Activated T-helper 17 cell treated with anti-CD3 and anti-CD28 coated beads, Interleukin-2, amount 50 U/mL, for 72 hours (primary cell): ENCODE measurements at places on chromosomes 12 and 14. TPM values are rescaled to one million over a fixed set of nuclear protein-coding genes. Genes with fewer than 3 reads are reported as not detected.

Gene MRPL51
- 262 TPM for total RNA-seq

GRCh38 chr12:7134396-7135166, 4.4 kb downstream of the CLSTN3 start:
- ATAC-seq, result no peak

GRCh38 chr12:77549383-77550128, 281.1 kb upstream of the NAV3 start:
- no peak for ATAC-seq

GRCh38 chr12:55716582-55716957, 724 bp downstream of the BLOC1S1 start:
- ATAC-seq, result no peak

GRCh38 chr12:133058203-133059113, 21.1 kb downstream of the ZNF84 start:
- no peak for ATAC-seq

DNA sequence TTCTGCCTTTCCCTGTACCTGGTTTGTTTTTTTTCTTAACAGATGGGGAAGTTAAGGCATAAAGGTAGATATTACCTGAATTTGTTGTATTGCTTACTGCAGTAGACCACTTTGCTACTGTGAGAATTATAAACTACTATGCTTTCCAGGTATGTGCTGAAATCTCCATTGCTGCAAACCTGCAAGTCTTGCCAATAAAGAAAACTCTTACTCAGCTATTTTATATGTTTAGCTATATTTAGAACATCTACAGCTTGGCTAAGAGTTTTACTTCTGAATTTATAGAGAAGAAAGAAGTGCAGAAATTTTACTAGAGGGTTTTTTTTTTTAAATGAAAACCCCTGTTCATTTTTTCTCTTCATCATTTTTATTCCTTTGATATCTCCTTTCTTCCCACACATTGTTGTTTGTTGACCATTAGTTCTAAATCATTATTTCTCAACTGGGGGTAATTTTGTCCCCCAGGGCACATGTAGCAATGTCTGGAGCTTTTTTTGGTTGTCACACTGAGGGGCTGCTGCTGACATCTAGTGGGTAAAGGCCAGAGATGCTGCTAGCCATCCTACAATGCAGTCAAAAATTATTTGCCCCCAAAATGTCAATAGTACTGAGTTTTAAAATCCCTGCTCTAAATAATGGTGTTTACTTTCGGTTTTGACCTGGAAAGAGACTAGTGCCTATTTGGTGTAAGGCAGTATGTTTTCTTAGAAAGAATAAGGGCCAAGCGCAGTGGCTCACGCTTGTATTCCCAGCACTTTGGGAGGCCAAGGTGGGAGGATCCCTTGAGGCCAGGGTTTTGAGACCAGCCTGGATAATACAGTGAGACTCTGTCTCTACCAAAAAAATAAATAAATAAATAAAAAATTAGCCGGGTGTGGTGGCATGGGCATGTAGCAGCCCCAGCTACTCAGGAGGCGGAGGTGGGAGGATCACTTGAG, 48.6 kb downstream of the PCNX1 start:
- no peak for ATAC-seq

- no peak for ATAC-seq
Observed at GRCh38 chr14:56199095-56199981, 81.1 kb downstream of the PELI2 start.

- no peak for ATAC-seq
Observed at GRCh38 chr14:49966304-49966809, 73.5 kb downstream of the ARF6 start.

Gene KRT75
- not detected for total RNA-seq

DNA sequence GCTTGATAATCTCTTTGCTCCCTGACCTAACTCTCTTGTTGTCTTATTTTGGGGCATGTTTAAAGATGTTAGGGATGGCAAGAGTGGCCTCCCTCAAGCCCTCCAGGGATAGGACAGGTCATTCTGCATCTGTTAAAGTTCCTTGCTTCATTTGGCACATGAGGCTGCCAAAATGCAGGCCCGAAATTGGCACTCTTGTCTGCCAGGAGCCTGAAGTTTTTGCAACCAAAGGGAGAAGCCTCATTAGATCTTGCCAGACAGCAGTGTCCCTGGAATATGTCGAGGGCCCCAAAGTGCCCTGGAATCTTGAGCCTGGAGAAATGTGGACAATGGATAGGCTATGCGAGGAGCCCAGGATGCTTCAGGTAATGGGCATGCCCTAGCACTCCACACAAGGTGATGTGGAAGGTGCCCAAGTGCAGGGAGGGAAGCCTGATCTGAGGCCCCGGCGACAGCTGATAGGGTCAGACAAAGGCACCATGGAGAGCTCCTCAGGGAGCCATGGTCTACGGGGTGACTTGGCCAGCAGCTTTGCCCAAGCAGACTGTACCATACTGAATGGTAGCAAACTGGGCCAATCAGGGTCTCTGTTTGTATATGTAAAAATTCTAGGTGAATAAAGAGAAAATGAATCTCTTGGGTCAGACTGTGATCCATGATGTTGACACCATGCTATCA, 173.0 kb upstream of the WSCD2 start:
- ATAC-seq, result no peak

DNA sequence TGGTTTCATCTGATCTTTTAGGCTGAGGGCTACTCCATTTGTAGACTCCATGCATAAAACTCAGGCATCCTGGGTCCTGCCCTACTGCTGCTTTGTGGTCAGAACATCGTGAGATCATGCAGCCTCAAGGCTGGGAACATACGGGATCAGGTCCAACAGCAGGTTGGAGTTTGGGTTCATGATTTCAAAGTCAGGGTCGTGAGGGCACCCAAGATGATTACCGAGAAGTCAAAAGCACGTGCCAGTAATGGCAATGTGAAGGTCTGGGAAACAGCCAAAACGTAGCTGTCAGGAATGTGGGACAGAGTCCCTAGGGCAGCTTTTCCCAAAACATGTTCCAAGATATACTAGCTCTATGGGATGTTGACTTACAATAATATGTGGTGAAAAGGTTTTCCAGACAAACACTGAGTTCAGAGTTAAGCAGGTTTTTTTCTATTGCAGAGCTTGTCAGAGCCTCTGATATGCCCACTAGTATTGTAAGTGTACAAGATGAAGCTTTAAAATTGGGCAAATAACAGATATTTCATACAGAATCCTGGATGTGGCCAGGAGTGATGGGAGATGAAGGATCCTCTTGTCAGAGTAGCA, 130.3 kb upstream of the DNM1L start:
- no peak for ATAC-seq

- no peak for ATAC-seq
Observed at GRCh38 chr14:58668848-58669480, 31.2 kb downstream of the DACT1 start.

- no peak for ATAC-seq
Observed at GRCh38 chr12:4562034-4562657, at the start of gene DYRK4. DYRK4 (plus strand) TSS chr12:4562208; CDS start chr12:4562246, 38 bp downstream.

- ATAC-seq, result no peak
Observed at GRCh38 chr12:48034835-48035805, 30.8 kb upstream of the COL2A1 start.

- no peak for ATAC-seq
Observed at GRCh38 chr14:36973806-36974442, 198.5 kb downstream of the SLC25A21 start.
